Subcutaneous preadipocyte (primary cell): ENCODE measurements at places on chromosomes 3 and 15. TPM values are rescaled to one million over a fixed set of nuclear protein-coding genes. Genes with fewer than 3 reads are reported as not detected.

SLC22A13 gene
- total RNA-seq = 0.37 and 1.2 TPM in 2 replicates

POLQ gene
- total RNA-seq = 4.4 and 12.7 TPM in 2 replicates

C3orf49 gene
- total RNA-seq = not detected in 2 replicates

CCR2 gene
- not detected in 2 replicates for total RNA-seq

ITIH1 gene
- not detected in 2 replicates for total RNA-seq

TIMP4 gene
- 12.7 and 33.4 TPM in 2 replicates for total RNA-seq

NR1I2 gene
- total RNA-seq = 0.20 TPM in 1 of 2 replicates, not detected in the other
